ENCODE measurements at places on chromosomes 7 and 10.
A peak's percentile ranks its signal among the peaks of the same experiment; 100 is the strongest.

- peak; percentile 88 for DNase-seq
Observed at GRCh38 chr10:80081026-80081425, 2.6 kb downstream of the TMEM254 start.

GRCh38 chr10:1855911-1856310 lies 118.6 kb upstream of the ADARB2 start:
- no peak for DNase-seq

DNA sequence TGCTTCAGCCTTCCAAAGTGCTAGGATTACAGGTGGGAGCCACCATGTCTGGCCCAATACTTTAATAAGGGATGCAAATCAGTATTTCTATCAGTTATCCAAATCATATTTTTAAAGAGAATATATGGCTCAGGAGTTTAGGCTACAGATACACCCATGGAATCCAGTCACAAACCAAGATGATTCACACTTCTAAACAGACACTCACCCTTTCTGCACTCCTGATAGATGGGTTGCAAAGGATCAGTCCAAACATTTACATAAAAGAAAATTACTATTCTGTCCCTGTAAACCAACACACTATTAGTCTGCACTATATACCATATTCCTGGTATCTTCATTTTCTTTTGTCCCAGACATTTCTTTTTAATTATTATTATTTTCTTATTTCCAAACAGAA lies 2.2 kb downstream of the MORN4 start:
- DNase-seq = no peak

- DNase-seq = no peak
Observed at GRCh38 chr10:114259824-114260223, 20.8 kb downstream of the VWA2 start.

GRCh38 chr7:99497766-99498545 lies 2.1 kb downstream of the ZNF394 start:
- DNase-seq = no peak

- no peak for DNase-seq
Observed at GRCh38 chr7:100430493-100431285, 1.1 kb downstream of the MEPCE start.

GRCh38 chr7:29354340-29354739 lies 159.8 kb downstream of the CHN2 start:
- no peak for DNase-seq

GRCh38 chr7:100561491-100562194 lies 12.1 kb downstream of the SAP25 start:
- DNase-seq = no peak

DNA sequence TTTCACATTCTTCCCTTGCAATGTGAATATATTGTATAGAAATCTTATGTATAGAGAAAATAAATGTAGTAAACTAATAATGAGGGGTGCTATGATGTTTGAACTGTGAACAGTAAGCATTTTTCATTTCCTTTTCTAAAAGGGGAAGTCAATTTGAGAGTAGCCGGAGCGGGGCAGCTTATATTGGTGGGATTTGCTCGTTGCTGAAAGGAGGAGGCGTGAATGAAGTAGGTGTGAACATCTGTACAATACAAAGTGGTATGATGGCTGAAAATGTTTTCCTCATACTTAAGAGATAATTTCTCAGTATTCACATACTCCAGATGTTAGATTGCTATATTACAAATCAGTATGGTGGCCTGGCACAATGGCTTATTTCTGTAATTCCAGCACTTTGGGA lies 87.1 kb downstream of the SRI start:
- DNase-seq = no peak

DNA sequence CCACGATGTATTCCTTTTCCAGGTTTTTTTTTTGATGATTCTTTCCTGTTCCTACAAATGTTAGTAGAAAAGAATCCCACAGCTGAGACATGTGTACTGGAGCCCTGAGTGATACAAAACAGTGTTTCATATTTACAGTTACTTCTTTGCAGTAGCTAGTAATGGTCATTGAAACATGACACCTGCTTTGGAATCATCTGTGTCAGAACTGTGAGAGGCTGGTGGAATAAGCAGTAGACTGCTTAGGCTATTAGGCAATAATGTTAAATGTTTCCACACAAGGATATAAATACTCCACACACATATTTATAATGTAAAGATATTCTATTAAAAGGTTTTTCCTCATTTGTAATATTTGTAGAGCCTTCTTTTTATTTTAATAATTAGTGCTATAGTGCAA lies 394.0 kb downstream of the THSD7A start:
- no peak for DNase-seq

- DNase-seq = no peak
Observed at GRCh38 chr10:126846959-126847358, 58.3 kb upstream of the DOCK1 start.

DNA sequence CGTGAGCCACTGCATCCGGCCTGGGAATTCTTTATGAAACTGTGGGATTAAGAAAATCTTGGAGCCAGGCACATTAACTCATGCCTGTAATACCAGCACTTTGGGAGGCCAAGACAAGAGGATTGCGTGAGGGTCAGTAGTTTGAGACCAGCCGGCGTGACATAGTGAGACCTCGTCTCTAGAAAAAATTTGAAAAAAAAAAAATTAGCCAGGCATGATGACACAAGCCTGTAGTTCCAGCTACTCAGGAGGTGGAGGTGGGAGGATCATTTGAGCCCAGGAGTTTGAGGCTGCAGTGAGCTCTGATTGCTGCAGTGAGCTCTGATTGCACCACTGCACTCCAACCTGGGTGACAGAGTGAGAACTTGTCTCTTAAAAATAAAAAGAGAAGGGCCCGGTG lies 69.8 kb downstream of the SUGCT start:
- DNase-seq = no peak

GRCh38 chr10:94194256-94194655 lies 168.5 kb downstream of the NOC3L start:
- peak; percentile 18 for DNase-seq

DNA sequence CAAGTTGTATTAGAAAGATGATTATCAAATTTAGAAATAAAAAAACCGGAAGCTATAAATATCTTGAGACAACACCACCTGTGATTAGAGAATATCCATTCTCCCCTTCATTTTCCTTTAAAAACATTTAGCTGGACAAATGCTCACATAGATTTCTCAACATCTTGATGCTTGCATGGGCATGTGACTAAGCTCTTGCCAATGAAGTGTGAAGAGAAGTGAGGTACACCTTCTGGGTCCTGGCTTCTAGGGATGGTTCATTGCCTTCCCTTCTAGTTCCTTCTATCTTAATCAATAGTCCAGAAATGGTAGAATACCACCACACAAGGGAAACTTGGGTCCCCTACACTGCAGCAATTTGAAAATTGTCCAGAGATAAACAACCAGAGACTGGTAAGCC lies 41.0 kb downstream of the WAPL start:
- peak; percentile 22 for DNase-seq

- no peak for DNase-seq
Observed at GRCh38 chr7:99125505-99125865, 18.4 kb downstream of the SMURF1 start.

DNA sequence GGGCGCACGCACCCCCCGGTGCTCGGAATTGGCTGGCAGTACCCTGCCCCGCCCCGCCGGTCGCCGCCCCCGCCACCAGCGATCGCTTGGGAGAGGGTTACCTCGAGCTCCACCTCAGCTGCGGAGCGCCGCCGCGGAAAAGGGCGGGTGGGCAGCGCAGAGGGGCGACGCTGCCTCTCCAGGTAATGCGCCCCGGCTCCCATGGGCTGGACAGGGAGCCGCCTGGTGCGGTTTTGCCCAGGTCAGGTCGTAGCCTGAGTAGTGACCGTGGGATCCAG lies 1.3 kb downstream of the PFKFB3 start:
- peak; percentile 57 for DNase-seq

GRCh38 chr10:32971536-32972091 lies 13.6 kb upstream of the ITGB1 start:
- peak; percentile 94 for DNase-seq

- DNase-seq = no peak
Observed at GRCh38 chr7:52920977-52921376, 114.5 kb upstream of the POM121L12 start.

- no peak for DNase-seq
Observed at GRCh38 chr10:75540357-75540966, 109.0 kb downstream of the LRMDA start.

Measured in Caki2 (cell line).